ENCODE measurements at places on chromosomes 4 and X. TPM values are rescaled to one million over a fixed set of nuclear protein-coding genes. Genes with fewer than 3 reads are reported as not detected.

Gene NALF2
- total RNA-seq, result 0.43 TPM

Gene TMEM47
- total RNA-seq, result 36.9 TPM

Gene SORCS2
- 12.6 TPM for total RNA-seq

Gene PRDM8
- total RNA-seq, result 5.2 TPM

Gene CAPN6
- total RNA-seq, result 4.5 TPM

Gene CTPS2
- 17.2 TPM for total RNA-seq

DNA sequence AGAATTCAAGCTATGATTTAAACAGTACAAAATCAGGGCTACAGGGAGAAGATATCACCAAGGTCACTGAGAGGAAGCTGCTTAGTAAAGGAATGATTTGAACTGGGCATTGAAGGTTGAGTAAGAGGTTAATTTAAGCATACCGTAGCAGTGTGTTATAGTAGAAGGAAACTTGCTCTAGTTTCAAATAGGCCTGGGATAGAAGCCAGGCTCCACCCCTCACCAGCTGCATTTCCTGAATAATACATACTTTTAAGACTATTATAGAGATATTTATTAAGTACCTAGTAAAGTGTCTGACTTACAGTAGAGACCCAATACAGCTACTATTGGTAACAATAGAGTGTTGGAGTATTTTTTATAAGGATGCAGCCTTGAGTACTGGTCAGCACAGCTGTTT lies 118.0 kb upstream of the GLRA2 start:
- H3K27me3 ChIP-seq, result peaks cover 3% of the 10 kb centered on the region
- H3K4me1 ChIP-seq, result no peaks in the 10 kb centered on the region
- H3K4me3 ChIP-seq, result no peak overlapping the region

DNA sequence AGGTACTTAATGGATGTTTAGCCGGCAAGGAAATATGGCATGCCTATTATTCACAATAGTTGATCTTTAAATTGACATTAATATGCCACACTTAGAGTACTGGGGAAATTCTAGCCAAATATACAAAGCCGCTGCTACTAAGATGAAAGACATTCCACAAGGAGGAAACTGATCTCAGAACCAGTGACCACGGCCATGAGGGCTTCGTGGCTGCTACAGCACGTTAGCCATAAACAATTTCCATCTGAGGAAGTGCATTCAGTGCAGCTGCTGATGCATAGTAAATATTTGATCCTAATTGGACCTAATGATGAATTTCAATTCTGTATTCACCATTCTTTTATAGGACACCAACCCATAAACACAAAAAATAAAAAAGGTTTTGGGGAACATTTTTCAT lies 59.1 kb downstream of the SORBS2 start:
- no peak for DNase-seq
- no peak overlapping the region for H3K27ac ChIP-seq
- H3K36me3 ChIP-seq, result no peaks in the 10 kb centered on the region
- H3K4me3 ChIP-seq, result no peak overlapping the region
- no peaks in the 10 kb centered on the region for H3K27me3 ChIP-seq

GRCh38 chrX:49784747-49785280 lies 44.3 kb upstream of the PAGE4 start:
- H3K27ac ChIP-seq, result no peak overlapping the region
- H3K4me1 ChIP-seq, result no peaks in the 10 kb centered on the region
- H3K36me3 ChIP-seq, result no peaks in the 10 kb centered on the region
- no peaks in the 10 kb centered on the region for H3K27me3 ChIP-seq
- H3K4me3 ChIP-seq, result no peak overlapping the region
- DNase-seq, result no peak

DNA sequence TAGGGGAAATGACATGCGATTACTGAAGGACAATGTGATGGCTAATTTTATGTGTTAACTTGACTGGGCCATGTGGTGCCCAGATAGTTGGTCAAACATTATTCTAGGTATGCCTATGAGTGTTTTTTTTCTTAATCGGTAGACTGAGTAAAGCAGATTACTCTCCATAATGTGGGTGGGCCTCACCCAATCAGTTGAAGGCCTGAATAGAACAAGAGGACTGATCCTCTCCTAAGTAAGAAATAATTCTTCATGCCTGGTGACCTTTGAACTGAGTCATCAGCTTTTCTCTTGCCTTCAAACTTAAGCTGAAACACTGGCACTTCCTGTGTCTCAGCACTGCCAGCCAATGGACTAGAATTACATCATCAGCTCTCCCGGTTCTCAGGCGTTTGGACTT lies 164.0 kb upstream of the FGF13 start:
- H3K27ac ChIP-seq, result no peak overlapping the region
- no peak overlapping the region for H3K4me3 ChIP-seq
- DNase-seq, result no peak
- H3K27me3 ChIP-seq, result no peaks in the 10 kb centered on the region

DNA sequence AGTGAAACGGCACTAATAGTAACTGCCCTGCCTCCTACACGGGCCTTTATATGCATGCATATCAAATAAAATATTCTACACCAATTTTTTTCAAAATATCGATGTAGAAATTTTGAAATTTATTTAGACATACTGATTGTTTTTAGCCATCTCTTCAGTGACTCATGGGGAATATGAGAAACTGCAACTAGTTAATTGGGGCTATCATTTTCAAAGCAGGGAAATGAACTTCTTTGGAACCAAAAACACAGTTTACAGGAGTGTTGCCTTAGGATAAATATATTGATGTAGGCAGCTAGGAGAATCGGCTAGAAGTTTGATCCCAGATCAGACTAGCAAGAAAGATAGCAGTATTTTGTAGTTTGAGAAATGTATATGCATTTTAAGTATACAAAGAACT lies 1010.8 kb upstream of the AGA start:
- H3K4me1 ChIP-seq, result no peaks in the 10 kb centered on the region
- H3K4me3 ChIP-seq, result no peak overlapping the region
- no peaks in the 10 kb centered on the region for H3K36me3 ChIP-seq
- no peaks in the 10 kb centered on the region for H3K27me3 ChIP-seq
- no peak for DNase-seq

GRCh38 chrX:49226946-49227345 lies 6.2 kb downstream of the CACNA1F start:
- no peak overlapping the region for H3K27ac ChIP-seq
- no peaks in the 10 kb centered on the region for H3K4me1 ChIP-seq
- no peaks in the 10 kb centered on the region for H3K27me3 ChIP-seq

- no peaks in the 10 kb centered on the region for H3K27me3 ChIP-seq
- H3K4me1 ChIP-seq, result no peaks in the 10 kb centered on the region
- H3K36me3 ChIP-seq, result no peaks in the 10 kb centered on the region
Observed at GRCh38 chr4:16418814-16419213, 192.5 kb upstream of the TAPT1 start.

DNA sequence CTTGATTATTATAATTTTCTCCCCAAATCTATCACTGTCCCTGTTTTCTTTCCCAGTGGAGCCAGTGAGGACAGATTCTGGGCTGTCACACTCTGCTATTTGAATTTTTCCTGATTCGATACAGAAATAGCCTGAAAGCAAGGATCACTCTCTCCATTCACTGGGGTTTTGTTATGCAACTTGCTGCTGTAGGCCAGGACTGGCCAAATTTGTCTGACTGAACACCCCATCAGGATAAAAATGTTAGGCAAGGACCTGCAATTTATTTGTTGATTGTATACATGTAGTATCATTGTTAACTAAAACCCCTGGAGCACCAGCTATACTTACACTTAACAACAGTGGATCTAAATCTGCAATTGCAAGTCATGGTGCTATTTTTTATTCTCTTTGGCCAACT lies 68.7 kb downstream of the AASDH start:
- no peaks in the 10 kb centered on the region for H3K4me1 ChIP-seq
- DNase-seq, result no peak
- no peaks in the 10 kb centered on the region for H3K27me3 ChIP-seq
- no peak overlapping the region for H3K27ac ChIP-seq
